A549 treated with GW870086 at 1 μM for 4 hours (cell line): ENCODE measurements at places on chromosomes 12 and 14. TPM values are rescaled to one million over a fixed set of nuclear protein-coding genes. Genes with fewer than 3 reads are reported as not detected.

MEG3 gene
- 40.3 to 62.0 TPM (median 50.5 TPM) in 5 replicates for total RNA-seq

MYBPC1 gene
- total RNA-seq, result not detected in 5 replicates

HOXC5 gene
- 0.38 to 1.3 TPM (median 0.61 TPM) in 5 replicates for total RNA-seq

TAS2R42 gene
- not detected in 5 replicates for total RNA-seq

BICDL1 gene
- 2.5 to 4.7 TPM (median 4.4 TPM) in 5 replicates for total RNA-seq

C3AR1 gene
- total RNA-seq, result not detected in 5 replicates

HOXC12 gene
- not detected in 5 replicates for total RNA-seq

GALNT9 gene
- 4.8 to 7.7 TPM (median 6.2 TPM) in 5 replicates for total RNA-seq

CEP290 gene
- total RNA-seq, result 5.0 to 7.9 TPM (median 7.1 TPM) in 5 replicates

POTEM gene
- total RNA-seq, result not detected in 5 replicates

AGAP2 gene
- 0.03 to 0.16 TPM (median 0.14 TPM) in 4 of 5 replicates, not detected in the other for total RNA-seq

SERPINA12 gene
- total RNA-seq, result not detected in 5 replicates

SYT1 gene
- total RNA-seq, result 3.7 to 6.4 TPM (median 5.6 TPM) in 5 replicates

FBXO21 gene
- 28.1 to 38.7 TPM (median 33.7 TPM) in 5 replicates for total RNA-seq

KIF21A gene
- 13.9 to 25.0 TPM (median 22.4 TPM) in 5 replicates for total RNA-seq

GLIPR1L1 gene
- not detected in 5 replicates for total RNA-seq

SOS2 gene
- total RNA-seq, result 7.4 to 11.7 TPM (median 10.8 TPM) in 5 replicates

INHBC gene
- not detected in 5 replicates for total RNA-seq

GLI1 gene
- total RNA-seq, result 4.9 to 8.1 TPM (median 6.6 TPM) in 5 replicates

INHBE gene
- 0.11 to 0.17 TPM (median 0.13 TPM) in 4 of 5 replicates, not detected in the other for total RNA-seq

PCED1B gene
- 21.5 to 24.1 TPM (median 23.5 TPM) in 5 replicates for total RNA-seq

PLEKHG7 gene
- total RNA-seq, result 0.07 TPM in 1 of 5 replicates, not detected in the others

RNASE4 gene
- total RNA-seq, result 5.6 to 10.0 TPM (median 7.3 TPM) in 5 replicates

TAS2R8 gene
- not detected in 5 replicates for total RNA-seq

SLC24A4 gene
- total RNA-seq, result 0.05 to 0.25 TPM (median 0.10 TPM) in 5 replicates

NYNRIN gene
- total RNA-seq, result 0.25 to 0.34 TPM (median 0.26 TPM) in 5 replicates

HIP1R gene
- total RNA-seq, result 20.6 to 29.5 TPM (median 26.6 TPM) in 5 replicates

OR4K14 gene
- not detected in 5 replicates for total RNA-seq

KRT71 gene
- total RNA-seq, result not detected in 5 replicates

SERPINA10 gene
- total RNA-seq, result 0.03 TPM in 1 of 5 replicates, not detected in the others

KRT2 gene
- not detected in 5 replicates for total RNA-seq

STAC3 gene
- 0.15 to 0.49 TPM (median 0.26 TPM) in 5 replicates for total RNA-seq

HAL gene
- total RNA-seq, result 0.29 to 0.75 TPM (median 0.36 TPM) in 5 replicates
